NCI-H1105 (cell line): ENCODE measurements at places on chromosomes 5 and 9.
A peak's percentile ranks its signal among the peaks of the same experiment; 100 is the strongest.

DNA sequence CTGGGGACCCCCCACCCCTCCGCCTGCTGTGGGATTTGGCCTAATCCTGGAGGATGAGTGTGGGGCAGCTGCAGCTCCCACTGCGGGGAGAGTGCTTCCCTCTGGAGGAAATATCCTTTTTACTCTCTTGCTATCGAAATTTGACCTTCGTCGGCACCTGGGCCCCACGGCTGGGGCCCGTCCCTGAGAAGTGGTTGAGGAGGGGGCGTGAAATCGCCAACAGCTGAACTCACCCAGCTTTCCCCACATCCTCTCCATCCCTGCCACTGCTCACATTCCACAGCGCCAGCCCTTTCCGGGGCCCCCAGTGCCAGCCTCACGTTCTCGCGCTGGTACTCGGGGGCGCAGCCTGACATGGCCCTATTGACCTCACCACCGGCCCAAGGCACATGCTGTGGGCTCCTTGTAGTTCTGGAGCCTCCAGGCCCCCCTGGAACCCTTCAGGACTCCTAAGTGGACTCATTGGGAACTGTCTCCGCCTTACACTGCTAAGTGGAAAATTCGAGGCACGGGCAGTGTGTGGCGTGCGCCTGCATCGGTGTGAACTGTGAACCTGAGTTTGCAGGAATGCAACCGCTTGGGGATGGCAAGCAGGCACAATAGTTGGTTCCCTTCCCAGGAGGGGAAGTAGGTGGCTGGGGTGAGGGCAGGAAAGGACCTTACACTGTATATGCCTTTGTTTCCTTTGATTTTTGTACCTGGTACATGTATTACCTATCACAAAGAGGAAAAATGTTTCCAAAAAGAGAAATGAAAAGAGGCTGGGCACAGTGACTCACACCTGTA lies 19.2 kb downstream of the FGFR4 start:
- no peak for DNase-seq

DNA sequence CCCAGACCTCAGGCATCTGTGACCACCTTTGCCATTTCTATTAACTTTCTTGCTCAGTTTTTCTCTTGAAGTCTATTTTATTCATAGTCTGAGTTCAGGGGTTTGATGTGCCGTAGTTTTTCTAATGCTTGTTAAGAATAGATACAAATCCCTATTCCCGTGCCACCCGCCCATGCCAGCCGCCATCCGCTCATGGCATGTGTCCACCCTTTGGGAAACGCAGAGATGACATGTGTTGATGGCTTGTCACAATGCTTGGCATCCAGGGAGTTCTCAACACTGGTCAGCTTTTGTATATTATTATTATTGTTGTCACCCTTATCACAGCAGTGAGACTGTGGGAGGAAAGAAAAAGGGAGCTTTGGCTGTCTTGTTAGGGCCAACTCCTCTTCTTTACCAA lies 17.3 kb upstream of the ANGPTL2 start:
- DNase-seq = no peak

- no peak for DNase-seq
Observed at GRCh38 chr5:179306191-179307012, 38.9 kb downstream of the ADAMTS2 start.

GRCh38 chr5:9428272-9428671 lies 117.6 kb downstream of the SEMA5A start:
- no peak for DNase-seq

DNA sequence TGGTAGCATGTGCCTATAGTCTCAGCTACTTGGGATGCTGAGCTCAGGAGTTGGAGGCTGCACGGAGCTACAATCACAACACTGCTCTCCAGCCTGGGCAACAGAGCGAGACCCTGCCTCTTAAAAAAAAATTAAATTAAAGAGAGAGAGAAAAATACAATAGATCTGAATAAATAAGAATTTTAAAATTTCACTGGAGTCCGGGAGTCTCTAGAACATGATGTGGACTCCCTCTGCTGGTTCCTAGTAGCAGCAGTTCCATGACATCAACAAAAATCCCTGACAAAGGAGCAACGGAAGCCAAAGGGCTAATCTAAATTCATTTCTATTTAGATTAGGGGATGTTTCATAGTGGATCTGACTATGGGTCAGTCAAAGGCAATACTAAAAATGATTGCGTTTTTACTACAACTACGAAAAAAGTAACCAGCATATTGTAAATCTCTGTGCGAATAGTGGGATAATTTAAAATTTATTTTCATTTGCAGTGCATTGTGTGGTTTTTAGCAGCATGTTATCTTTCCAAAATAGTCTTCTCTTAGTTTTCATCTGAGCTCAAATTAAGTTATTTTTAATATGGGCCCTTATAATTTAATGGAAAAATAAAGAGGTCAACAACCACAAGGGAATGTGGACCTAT lies 6.7 kb downstream of the INIP start:
- no peak for DNase-seq

- no peak for DNase-seq
Observed at GRCh38 chr9:124858330-124859046, 3.3 kb downstream of the RPL35 start.

- DNase-seq = peak; percentile 19
Observed at GRCh38 chr9:26856413-26857032, 36.1 kb downstream of the CAAP1 start.

GRCh38 chr5:96331210-96331609 lies 101.8 kb downstream of the PCSK1 start:
- no peak for DNase-seq

GRCh38 chr9:88975966-88976889 lies 15.0 kb upstream of the S1PR3 start:
- no peak for DNase-seq

DNA sequence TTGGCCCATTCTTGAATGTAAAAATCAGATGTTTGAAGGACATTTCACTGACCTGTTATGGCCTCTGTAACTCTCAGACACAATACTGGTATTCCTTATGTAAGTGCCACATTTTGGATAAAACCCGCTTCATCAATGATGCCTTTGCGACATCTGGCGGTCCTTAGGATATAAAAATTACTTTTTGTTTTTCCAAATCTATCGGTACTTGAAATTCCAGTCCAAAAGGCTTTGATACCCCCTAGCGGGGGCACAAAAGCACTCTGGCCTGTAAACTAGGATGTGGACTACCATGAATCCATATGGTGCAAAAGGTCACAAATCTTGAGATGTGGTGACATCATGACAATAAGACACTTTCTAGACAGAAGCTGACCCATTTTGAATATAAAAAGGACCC lies 291.8 kb downstream of the KIAA0825 start:
- DNase-seq = no peak
